ENCODE measurements at places on chromosomes 1 and 21.
A peak's percentile ranks its signal among the peaks of the same experiment; 100 is the strongest.

DNA sequence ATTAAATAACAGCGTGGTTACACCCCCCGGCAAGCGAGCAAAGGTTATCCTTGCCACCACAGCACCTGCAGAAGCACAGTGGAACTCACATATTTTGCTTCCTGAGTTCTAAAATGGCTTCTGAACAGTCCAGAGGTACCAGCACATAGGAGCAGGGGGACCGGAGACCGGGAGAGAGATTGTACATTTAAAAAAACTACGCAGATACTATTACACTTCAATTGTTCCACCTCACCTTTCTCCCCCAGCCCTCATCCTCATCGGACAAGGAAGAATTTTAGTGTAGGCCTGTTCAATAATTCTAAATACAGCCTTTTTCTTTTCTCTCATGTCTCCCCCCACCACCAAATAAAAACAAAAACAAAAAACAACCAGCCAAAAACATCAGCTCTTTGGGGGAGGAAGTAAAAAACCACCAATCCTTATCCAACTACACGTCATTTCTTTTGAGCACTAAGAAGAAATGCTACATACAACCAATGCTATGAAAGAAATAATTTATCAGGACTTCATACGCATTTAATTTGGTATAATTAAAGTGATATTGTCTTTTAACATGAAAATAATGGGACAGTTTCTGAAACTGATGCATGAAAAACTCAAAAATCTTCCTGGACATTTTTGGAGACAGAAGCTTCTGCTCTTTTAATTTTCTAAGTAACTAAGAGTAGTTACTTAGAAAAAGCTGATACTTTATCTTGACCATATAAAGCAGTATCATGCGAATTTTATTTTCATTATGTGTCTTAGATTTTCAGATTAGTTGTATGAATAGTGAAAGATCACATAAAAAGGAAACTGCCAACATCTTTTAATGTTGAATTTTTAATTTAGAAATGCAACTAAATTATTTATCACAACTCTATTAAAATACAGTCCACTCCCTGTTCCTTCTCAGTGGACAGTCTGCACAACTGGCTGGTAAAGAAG is 9.1 kb downstream of the CDKN2C start:
- no peak for DNase-seq

DNA sequence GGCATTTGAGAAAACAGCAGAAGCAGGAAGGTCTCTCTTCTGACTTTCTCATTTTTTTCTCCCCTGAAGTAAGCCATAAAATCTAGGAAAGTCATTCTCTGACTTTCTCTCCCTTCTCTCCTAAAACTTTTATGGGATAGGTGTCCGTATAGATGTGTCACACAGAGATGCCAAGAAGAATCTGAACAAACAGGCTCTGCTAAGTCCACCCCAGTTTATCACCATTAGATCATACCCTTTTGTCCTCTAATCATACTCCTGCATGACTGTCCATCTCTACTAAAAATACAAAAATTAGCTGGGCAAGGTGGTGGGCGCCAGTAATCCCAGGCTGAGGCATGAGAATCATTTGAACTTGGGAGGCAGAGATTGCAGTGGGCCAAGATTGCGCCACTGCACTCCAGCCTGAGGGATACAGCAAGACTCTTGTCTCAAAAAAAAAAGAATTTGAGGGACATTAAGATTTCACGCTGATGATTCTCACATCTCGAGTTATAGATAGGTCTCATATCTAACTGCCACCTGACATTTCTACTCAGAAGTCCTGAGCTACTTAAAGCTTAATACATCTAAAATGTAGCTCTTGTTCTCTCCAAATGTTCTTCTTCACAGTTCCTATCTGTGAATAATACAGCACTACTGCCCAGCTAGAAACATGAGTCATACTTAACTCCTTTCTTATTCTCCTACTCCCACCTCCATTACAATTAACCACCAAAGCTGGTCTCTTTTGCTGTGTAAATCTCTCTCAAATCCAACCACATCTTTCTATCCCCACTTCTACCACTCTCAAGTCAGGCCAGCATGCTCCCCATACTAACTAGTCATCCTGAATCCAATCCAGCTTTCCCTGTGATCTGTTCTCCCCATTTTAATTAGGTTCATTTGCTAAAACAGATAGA is 47.7 kb downstream of the ZNF644 start:
- DNase-seq = no peak

DNA sequence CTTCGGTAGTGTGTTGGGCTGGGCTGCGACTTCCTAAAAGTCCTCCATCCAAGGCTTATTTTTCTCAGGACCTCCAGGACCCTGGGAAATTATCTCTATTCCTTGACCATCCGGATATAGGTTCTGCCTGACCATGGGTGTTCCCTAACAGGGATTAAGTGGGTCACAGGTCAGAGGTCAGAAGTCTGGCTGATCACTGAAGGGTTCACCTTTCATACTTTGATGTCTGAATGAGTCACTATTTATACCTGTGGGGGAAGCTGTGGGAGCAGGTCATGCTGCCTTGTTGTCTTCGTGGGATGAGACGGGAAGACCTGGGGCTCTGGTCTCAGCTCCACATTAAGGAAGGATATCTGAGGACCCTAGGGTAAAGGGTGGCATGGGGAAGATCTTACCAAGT is 65.0 kb upstream of the ETV3 start:
- no peak for DNase-seq

DNA sequence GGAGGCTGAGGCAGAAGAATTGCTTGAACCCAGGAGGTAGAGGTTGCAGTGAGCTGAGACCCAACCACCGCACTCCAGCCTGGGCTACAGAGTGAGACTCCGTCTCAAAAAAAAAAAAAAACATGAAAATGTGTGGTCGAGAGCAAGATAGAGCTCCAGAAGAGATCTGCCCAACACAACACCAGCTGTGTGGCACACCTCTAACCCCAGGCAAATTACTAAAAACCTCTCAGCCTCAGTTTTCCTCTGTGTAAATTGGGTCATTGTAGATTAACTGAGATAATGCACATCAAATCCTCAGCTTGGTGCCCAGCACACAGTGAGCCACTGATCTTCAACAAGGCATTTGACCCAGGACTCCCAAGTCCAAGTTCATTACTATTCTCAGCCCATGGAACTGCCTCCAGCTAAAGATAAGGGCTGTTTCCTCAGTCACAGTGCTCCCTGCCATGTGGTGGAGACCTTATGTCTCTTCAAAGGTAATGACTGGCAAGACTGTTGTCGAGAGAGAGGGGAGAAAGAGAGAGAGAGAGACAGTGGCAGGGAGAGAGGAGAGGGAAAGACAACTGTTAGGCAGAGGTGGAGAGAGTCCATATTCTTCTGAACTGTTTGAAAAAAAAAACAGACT is 58.1 kb downstream of the PTP4A2 start:
- no peak for DNase-seq

GRCh38 chr1:228273720-228274451 is 66.0 kb downstream of the OBSCN start:
- no peak for DNase-seq

GRCh38 chr1:108049178-108049819 is 84.3 kb upstream of the VAV3 start:
- DNase-seq = peak; percentile 1

DNA sequence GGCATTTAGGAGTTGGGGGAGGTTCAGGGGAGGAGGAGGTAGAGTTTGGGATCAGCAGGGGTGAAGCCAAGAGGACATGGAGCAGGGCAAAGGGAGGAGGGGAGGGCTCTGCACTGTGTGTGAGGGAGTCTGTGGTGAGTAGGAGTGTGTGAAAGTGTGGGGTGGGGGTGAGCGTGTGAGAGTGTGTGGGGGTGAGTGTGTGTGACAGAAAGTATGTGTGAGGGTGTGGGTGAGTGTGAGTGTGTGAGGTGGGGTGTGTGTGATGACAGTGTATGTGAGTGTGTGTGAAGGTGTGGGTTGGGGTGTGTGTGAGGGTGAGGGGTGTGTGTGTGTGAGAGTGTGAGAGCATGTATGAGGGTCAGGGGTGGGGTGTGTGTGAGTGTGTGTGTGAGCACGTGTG is 62.6 kb downstream of the GNG4 start:
- no peak for DNase-seq

All from activated CD4-positive, CD25-positive, alpha-beta regulatory T cell (primary cell).